ENCODE measurements at places on chromosomes 1 and 21. TPM values are rescaled to one million over a fixed set of nuclear protein-coding genes. Genes with fewer than 3 reads are reported as not detected.

TARS2 gene
- polyA plus RNA-seq = 8.8 TPM

SPATA45 gene
- 1.7 TPM for polyA plus RNA-seq

CASZ1 gene
- not detected for polyA plus RNA-seq

ODF2L gene
- 74.9 TPM for polyA plus RNA-seq

LSM10 gene
- 55.1 TPM for polyA plus RNA-seq

ANKRD65 gene
- not detected for polyA plus RNA-seq

KIF26B gene
- 0.56 TPM for polyA plus RNA-seq

FLG2 gene
- polyA plus RNA-seq = not detected

CFHR3 gene
- not detected for polyA plus RNA-seq

PIGP gene
- polyA plus RNA-seq = 584 TPM
